ENCODE measurements at places on chromosomes 1 and 21. TPM values are rescaled to one million over a fixed set of nuclear protein-coding genes. Genes with fewer than 3 reads are reported as not detected.

- no peak for DNase-seq
- no peaks in the 10 kb centered on the region for H3K27me3 ChIP-seq
- H3K27ac ChIP-seq = no peak overlapping the region
- H3K4me3 ChIP-seq = no peak overlapping the region
- no peaks in the 10 kb centered on the region for H3K36me3 ChIP-seq
- peaks cover 28% of the 10 kb centered on the region for H3K4me1 ChIP-seq
These were observed 29.5 kb downstream of the LDLRAP1 start for GRCh38 chr1:25572708-25573590.

GRCh38 chr1:89962024-89962741 is 32.7 kb upstream of the ZNF326 start:
- H3K27me3 ChIP-seq = no peaks in the 10 kb centered on the region
- no peaks in the 10 kb centered on the region for H3K4me1 ChIP-seq
- H3K36me3 ChIP-seq = no peaks in the 10 kb centered on the region
- H3K4me3 ChIP-seq = no peak overlapping the region
- H3K27ac ChIP-seq = no peak overlapping the region

- H3K27ac ChIP-seq = peak overlapping the region; percentile 93
- H3K27me3 ChIP-seq = no peaks in the 10 kb centered on the region
- DNase-seq = no peak
- H3K36me3 ChIP-seq = no peaks in the 10 kb centered on the region
These were observed 2.6 kb upstream of the RAB7B start for GRCh38 chr1:206005778-206006180.

- H3K27ac ChIP-seq = no peak overlapping the region
- no peaks in the 10 kb centered on the region for H3K27me3 ChIP-seq
- peaks cover 29% of the 10 kb centered on the region for H3K36me3 ChIP-seq
- H3K4me3 ChIP-seq = no peak overlapping the region
These were observed 11.1 kb upstream of the RASSF5 start for GRCh38 chr1:206496131-206496793.

- DNase-seq = no peak
- no peaks in the 10 kb centered on the region for H3K4me1 ChIP-seq
- no peak overlapping the region for H3K27ac ChIP-seq
- H3K4me3 ChIP-seq = no peak overlapping the region
- no peaks in the 10 kb centered on the region for H3K27me3 ChIP-seq
These were observed 42.3 kb downstream of the MDM4 start for GRCh38 chr1:204558467-204558866.

AMY1B gene
- not detected for total RNA-seq

GRCh38 chr21:42601656-42602055 is 51.8 kb upstream of the PDE9A start:
- H3K36me3 ChIP-seq = no peaks in the 10 kb centered on the region
- H3K4me3 ChIP-seq = no peak overlapping the region
- no peak overlapping the region for H3K27ac ChIP-seq
- H3K27me3 ChIP-seq = peaks cover 2% of the 10 kb centered on the region

CA6 gene
- total RNA-seq = 28.2 TPM

DNA sequence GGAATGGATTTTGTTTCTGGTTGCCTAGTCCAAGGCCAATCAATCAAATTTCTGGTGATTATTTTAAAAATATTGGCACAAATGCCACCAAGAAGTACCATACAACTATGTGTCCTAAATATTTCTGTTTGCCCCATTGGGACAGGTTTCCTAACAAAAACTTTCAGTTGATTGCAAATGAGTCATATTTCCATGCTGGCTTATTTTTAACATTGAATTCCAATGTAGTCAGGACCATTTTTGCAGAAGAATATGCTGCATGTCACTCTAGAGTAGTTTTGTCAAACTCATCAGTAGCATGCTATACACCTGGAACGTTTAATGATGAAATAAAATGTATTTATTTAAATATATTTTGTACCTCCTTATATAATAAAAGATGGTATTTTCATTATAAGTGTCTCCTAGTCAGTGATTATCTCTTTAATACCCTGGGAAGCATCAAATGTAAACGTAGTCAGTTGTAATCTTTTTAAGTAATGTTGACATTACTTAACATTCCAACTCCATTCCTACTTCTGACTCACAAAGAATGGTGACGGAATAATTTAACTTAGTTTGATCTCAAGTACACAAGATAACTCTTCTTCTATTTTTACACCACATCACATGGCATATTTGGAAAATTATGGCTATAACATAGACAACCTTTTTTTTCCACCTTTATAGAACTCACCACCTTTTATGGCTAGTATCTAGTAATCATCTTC is 39.0 kb upstream of the USH2A start:
- H3K36me3 ChIP-seq = no peaks in the 10 kb centered on the region
- no peak for DNase-seq
- H3K4me1 ChIP-seq = no peaks in the 10 kb centered on the region
- H3K27me3 ChIP-seq = no peaks in the 10 kb centered on the region

NEGR1 gene
- 3.0 TPM for total RNA-seq

DNA sequence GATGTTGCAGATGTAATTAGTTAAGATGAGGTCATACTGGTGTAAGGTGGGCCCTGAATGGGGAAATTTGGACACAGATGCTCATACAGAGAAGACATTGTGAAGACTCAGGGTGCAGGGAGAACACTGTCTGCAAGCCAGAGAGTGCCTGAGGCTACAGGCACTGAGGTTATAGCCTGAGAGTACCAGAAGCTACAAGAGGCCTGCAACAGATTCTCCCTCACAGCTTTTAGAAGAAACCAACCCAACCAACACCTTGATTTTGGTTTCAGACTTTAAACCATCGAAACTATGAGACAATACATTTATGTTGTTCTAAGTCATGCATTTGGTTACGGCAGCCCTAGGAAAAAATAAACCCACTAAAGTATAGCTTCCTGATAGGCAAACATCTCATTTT is 321.7 kb upstream of the USP25 start:
- no peaks in the 10 kb centered on the region for H3K4me1 ChIP-seq
- no peak overlapping the region for H3K27ac ChIP-seq
- no peaks in the 10 kb centered on the region for H3K36me3 ChIP-seq
- no peak for DNase-seq
- no peak overlapping the region for H3K4me3 ChIP-seq
- no peaks in the 10 kb centered on the region for H3K27me3 ChIP-seq

DNA sequence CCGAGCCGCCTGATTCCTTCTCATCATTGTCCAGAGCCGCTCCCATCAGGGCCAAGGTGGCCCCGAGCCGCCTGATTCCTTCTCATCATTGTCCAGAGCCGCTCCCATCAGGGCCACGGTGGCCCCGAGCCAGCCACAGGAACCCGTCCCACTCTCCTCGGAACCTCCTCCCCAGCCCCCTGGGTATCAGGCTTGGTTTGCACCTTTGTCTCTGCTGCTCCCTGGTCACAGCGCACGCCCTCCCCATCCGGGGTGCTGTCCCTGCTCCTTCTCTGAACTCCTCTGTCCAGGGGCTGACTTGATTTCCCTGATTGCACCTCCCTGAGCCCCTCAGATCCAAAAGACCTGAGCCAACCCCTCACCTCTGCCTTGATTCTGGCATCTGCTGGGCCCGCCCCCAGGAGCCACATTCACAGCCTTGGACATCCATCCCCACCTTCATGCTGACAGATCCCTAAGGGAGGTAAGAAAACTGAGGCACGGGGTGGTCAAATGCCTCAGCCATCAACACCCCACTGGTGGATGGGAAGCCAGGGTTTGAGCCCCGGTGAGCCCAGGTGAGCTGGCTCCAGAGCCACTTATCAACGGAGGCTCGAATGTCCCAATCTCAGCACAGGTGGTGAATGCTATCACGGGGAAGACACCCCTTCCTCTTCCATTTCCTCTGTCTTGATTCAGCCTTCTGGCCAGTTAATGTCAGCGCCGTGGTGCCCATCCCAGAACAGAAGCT is 25.6 kb upstream of the COL18A1 start:
- DNase-seq = no peak
- H3K27ac ChIP-seq = no peak overlapping the region
- H3K27me3 ChIP-seq = peaks cover 10% of the 10 kb centered on the region
- H3K36me3 ChIP-seq = no peaks in the 10 kb centered on the region

SETD4 gene
- total RNA-seq = 20.8 TPM

GRCh38 chr1:200376528-200376927 is 33.3 kb downstream of the ZNF281 start:
- DNase-seq = no peak
- H3K36me3 ChIP-seq = no peaks in the 10 kb centered on the region
- H3K27ac ChIP-seq = no peak overlapping the region
- no peaks in the 10 kb centered on the region for H3K27me3 ChIP-seq
- no peak overlapping the region for H3K4me3 ChIP-seq
- H3K4me1 ChIP-seq = no peaks in the 10 kb centered on the region

DNA sequence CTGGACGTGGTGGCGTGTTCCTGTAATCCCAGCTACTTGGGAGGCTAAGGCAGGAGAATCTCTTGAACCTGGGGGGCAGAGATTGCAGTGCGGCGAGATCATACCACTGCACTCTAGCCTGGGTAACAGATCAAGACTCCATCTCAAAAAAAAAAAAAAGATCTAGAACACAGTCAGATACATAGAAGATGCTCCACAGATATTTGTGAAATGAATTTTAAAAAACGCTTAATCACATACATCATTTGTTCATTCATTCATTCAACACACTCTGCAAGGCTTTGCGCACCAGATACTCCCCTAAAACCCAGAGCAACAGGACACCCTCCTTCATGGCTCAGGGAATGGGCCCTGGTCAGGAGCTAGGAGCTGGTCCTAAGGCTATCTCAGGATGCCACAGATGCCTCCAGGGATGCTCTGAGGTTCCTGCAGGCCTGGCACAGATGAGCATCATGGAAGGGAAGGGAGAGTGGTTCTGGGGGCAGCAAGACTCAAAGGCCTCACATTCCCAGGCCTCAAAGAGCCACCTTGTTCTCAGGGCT is 6.4 kb downstream of the HSPG2 start:
- H3K36me3 ChIP-seq = no peaks in the 10 kb centered on the region
- H3K4me1 ChIP-seq = peaks cover 84% of the 10 kb centered on the region
- DNase-seq = no peak
- H3K4me3 ChIP-seq = peak overlapping the region; percentile 26

DNA sequence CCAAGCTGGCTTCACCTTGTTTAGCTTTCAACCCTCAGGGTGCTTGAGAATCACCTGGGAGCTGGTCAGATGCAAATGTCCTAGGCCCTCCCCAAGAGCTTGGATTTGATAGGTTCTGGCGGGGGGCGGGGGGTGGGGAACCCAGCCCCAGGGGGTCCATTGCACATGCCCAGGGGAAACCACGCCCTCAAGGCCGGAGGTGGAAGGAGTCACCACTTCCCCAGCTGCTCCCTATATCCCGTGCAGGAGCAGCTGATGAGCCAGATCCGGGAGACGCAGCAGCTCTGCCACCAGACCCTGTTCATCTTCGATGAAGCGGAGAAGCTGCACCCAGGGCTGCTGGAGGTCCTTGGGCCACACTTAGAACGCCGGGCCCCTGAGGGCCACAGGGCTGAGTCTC is 5.8 kb downstream of the TOR3A start:
- H3K4me1 ChIP-seq = peaks cover 27% of the 10 kb centered on the region
- no peak overlapping the region for H3K27ac ChIP-seq
- H3K36me3 ChIP-seq = peaks cover 65% of the 10 kb centered on the region
- H3K27me3 ChIP-seq = no peaks in the 10 kb centered on the region
- no peak overlapping the region for H3K4me3 ChIP-seq

S100A8 gene
- 16.4 TPM for total RNA-seq

- H3K4me1 ChIP-seq = no peaks in the 10 kb centered on the region
- no peaks in the 10 kb centered on the region for H3K36me3 ChIP-seq
- no peak for DNase-seq
- no peak overlapping the region for H3K27ac ChIP-seq
These were observed 119.2 kb downstream of the S1PR1 start for GRCh38 chr1:101356013-101356412.

GRCh38 chr1:185355947-185356346 is 38.9 kb upstream of the IVNS1ABP start:
- no peaks in the 10 kb centered on the region for H3K4me1 ChIP-seq
- H3K27ac ChIP-seq = no peak overlapping the region
- no peak overlapping the region for H3K4me3 ChIP-seq

GRCh38 chr1:243745356-243745755 is 104.7 kb downstream of the AKT3 start:
- DNase-seq = no peak
- H3K4me3 ChIP-seq = no peak overlapping the region
- H3K36me3 ChIP-seq = no peaks in the 10 kb centered on the region
- no peaks in the 10 kb centered on the region for H3K27me3 ChIP-seq

GRCh38 chr1:159668739-159669138 is 45.6 kb downstream of the CRP start:
- no peak for DNase-seq
- no peaks in the 10 kb centered on the region for H3K4me1 ChIP-seq
- H3K27me3 ChIP-seq = no peaks in the 10 kb centered on the region
- H3K4me3 ChIP-seq = no peak overlapping the region
- no peak overlapping the region for H3K27ac ChIP-seq

- DNase-seq = no peak
- H3K4me1 ChIP-seq = no peaks in the 10 kb centered on the region
- H3K4me3 ChIP-seq = no peak overlapping the region
- H3K36me3 ChIP-seq = no peaks in the 10 kb centered on the region
- no peak overlapping the region for H3K27ac ChIP-seq
These were observed 67.3 kb downstream of the RUNX1 start for GRCh38 chr21:34981791-34982190.

RGS8 gene
- not detected for total RNA-seq

- no peaks in the 10 kb centered on the region for H3K36me3 ChIP-seq
- DNase-seq = no peak
- H3K4me3 ChIP-seq = no peak overlapping the region
- peaks cover 15% of the 10 kb centered on the region for H3K27me3 ChIP-seq
- no peak overlapping the region for H3K27ac ChIP-seq
These were observed 7.9 kb downstream of the FBXO2 start for GRCh38 chr1:11646317-11646716.

TRIM63 gene
- 0.42 TPM for total RNA-seq

- no peak overlapping the region for H3K27ac ChIP-seq
- peaks cover 33% of the 10 kb centered on the region for H3K4me1 ChIP-seq
- no peak overlapping the region for H3K4me3 ChIP-seq
- H3K36me3 ChIP-seq = no peaks in the 10 kb centered on the region
- no peaks in the 10 kb centered on the region for H3K27me3 ChIP-seq
- DNase-seq = no peak
These were observed 52.0 kb downstream of the SLX9 start for GRCh38 chr21:44991538-44992483.

CTSK gene
- 64.8 TPM for total RNA-seq

All from suprapubic skin (tissue), 4 donors.